Activated naive CD8-positive, alpha-beta T cell treated with anti-CD3 and anti-CD28 coated beads for 36 hours (primary cell): ENCODE measurements at places on chromosomes 1 and 21. TPM values are rescaled to one million over a fixed set of nuclear protein-coding genes. Genes with fewer than 3 reads are reported as not detected.

Gene EVI5
- 13.6 TPM for total RNA-seq

Gene DNALI1
- total RNA-seq = not detected

Gene LRRC3
- 1.9 TPM for total RNA-seq

Gene CELSR2
- total RNA-seq = 2.6 TPM

Gene CENPS
- 30.6 TPM for total RNA-seq

Gene LAD1
- not detected for total RNA-seq

DNA sequence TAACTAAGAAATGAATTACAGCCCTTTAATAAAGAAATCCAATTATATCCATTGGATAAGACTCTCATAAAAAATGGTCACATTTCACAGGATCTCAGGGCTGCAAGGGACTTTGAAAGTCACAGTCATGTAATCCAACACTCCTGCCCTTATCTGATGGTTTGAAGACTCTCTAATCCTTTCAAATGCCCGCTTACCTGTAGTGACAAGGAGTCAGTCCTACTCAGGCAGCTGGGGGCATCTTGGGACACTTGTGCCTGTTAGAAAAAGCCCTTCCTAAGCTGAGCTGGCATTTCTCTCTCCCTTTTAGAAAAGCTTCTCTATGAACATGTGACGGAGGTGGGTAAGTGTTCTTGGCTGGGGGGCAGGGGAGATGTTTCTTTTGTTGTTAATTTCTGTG is 11.0 kb upstream of the ZNF691 start:
- no peak for DNase-seq

DNA sequence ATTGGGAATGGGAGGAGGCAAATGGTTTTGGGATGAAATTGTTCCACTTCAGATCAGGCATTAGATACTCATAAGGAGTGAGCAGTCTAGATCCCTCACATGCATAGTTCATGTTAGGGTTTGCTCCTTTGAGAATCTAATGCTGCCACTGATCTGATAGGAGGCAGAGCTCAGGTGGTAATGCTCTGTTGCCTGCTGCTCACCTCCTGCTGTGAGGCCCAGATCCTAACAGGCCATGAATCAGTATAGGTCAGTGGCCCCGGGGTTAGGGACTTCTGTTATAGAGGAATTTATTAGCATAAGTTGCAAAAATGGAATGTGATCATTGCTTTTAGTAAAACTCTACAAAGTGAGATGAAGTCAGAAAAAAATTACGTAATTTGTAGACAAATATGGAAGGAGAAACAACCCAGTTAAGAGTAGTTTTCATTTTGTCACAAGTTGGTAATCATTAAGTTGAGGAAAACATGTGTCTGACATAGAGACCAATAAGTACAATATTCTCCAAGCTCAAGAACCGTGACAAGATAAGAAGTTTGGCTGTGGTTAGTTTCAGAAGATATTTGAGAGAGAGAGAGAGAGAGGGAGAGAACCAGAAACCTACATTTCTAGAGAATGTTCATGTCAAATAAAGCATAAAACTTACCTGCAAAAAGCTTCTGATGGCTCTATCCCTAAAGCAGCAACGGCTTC is 689.7 kb upstream of the PRMT6 start:
- DNase-seq = no peak

DNA sequence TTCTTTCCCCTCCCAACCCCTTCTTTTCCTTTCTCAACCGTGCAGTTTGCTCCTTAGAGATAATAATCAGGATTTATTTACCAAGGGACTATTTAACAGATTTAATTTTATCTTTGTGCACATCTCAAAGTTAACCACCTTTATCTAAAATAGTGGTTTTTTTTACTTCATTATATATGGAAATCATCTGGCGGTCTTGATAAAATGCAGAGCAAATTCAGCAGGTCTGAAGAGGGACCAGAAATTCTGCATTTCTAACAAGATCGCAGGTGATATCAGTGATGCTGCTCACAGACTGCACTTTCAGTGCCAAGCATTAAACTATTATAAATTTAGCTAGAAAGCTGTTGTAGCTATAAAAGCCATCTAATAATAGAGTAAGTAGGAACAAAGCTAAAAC is 83.4 kb upstream of the NEGR1 start:
- DNase-seq = no peak

- no peak for DNase-seq
Measured at GRCh38 chr1:152013664-152014237, 20.1 kb upstream of the S100A10 start.

DNA sequence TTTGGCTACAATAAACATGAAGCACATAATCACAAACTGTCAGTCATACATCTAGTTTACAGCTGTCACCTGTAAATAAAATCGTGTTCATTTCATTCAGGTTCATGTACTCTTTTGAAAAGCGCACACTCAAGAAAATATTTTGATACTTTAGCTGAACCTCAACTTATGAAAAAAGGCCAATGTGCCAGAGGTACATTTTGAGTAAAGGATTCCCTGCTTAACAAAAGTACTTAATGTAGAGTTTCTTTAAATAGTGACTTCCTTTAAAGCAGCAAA is 37.7 kb upstream of the SLC30A10 start:
- DNase-seq = no peak

GRCh38 chr1:29332204-29332603 is 95.9 kb downstream of the PTPRU start:
- no peak for DNase-seq

DNA sequence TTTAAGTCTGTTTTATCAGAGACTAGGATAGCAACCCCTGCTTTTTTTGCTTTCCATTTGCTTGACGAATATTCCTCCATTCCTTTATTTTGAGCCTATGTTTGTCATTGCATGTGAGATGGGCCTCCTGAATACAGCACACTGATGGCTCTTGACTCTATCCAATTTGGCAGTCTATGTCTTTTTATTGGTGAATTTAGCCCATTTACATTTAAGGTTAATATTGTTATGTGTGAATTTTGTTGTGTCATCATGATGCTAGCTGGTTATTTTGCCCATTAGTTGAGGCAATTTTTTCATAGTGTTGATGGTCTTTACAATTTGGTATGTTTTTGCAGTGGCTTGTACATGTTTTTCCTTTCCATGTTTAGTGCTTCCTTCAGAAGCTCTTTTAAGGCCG is 50.7 kb upstream of the PDE4B start:
- no peak for DNase-seq

DNA sequence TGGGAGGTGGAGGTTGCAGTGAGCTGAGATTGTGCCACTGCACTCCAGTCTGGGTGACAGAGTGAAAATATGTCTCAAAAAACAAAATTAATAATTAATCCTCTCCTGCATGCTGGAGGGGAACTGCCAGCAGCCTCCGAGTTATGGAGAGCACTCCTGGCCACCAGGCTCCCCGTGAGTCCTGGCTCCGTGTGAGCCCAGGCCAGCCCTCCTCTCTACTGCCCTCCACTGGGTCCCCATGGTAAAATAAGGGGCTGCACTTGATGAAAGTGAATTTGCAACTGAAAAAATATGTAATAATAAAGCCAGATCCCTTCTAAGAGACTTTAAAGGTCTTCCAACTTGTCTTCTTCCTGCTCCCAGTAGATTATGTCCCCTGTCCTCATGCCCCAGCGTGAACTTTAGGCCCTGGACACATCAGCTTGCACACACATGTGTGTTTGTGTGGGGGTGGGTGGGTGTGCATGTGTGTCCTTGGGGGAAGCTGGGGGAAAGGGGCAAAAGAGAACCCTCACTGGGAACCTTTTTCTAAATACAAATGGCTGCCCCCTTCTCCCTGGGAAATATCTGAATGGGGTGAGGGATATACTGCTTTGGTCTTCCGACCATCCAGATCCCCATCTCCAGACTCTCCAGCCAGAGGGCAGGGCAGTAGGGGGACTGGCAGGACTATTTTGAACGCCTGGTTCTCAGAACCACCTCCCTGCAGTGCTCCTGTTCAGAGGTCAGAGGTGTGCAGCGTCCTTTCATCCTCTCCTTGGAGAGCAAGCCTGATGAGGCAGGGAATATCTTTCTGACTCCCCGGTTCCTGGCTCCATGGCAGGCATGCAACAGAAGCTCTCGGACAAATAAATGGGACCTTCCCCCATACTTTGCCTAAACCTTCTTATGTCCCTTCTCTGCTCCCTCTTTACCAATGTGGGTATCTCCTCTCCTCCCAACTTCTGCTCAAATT is 26.2 kb downstream of the NEK2 start:
- peak; percentile 45 for DNase-seq

- DNase-seq = no peak
Measured at GRCh38 chr1:53219711-53220110, 723 bp downstream of the CZIB start.

DNA sequence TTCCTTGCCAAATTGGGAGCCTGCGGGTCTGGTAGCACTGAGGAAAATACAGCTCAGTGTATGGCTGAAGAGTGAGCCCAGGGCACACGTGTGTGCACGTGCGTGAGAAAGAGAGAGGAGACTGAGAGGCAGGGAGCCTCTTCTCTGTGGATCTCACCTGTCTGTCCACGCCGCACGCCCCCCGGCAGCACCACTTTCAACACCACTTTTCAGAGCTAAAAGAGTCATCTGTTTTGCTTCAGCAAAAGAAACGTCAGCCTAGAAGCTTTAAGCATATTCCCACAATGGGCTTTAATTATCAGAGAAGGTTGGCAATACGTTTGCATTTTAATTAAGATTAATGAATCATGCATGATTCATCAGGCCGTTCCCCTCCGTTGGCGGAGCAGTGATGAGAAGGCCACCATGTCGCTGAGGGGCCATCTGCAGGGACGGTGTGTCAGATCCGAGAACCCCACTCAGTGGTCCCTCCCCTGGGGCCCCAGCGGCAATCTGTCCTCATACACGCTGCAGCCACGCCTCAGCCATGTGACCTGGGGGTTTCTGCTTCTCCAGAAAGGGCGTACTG is 56.8 kb downstream of the SIK1 start:
- no peak for DNase-seq

GRCh38 chr1:6102532-6102845 is 56.8 kb downstream of the KCNAB2 start:
- no peak for DNase-seq

- no peak for DNase-seq
Measured at GRCh38 chr1:54267815-54268761, 68.1 kb downstream of the MRPL37 start.

DNA sequence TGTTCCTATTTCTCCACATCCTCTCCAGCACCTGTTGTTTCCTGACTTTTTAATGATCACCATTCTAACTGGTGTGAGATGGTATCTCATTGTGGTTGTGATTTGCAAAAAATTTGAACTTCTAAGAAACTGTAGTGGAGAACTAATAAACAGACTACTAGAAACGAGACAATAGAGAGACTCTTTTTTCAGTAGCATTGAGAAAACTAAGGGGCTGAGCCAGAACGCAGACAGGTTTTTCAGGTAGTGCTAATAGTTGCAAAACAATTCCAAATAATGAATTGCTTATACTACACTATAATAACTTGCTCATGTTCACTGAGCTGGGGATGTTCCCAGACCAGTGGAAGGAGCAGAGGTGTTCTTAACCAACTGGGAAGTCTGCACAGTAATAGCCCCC is 98.8 kb upstream of the DPH5 start:
- no peak for DNase-seq

- DNase-seq = no peak
Measured at GRCh38 chr1:53147174-53147573, 4.7 kb upstream of the SLC1A7 start.

DNA sequence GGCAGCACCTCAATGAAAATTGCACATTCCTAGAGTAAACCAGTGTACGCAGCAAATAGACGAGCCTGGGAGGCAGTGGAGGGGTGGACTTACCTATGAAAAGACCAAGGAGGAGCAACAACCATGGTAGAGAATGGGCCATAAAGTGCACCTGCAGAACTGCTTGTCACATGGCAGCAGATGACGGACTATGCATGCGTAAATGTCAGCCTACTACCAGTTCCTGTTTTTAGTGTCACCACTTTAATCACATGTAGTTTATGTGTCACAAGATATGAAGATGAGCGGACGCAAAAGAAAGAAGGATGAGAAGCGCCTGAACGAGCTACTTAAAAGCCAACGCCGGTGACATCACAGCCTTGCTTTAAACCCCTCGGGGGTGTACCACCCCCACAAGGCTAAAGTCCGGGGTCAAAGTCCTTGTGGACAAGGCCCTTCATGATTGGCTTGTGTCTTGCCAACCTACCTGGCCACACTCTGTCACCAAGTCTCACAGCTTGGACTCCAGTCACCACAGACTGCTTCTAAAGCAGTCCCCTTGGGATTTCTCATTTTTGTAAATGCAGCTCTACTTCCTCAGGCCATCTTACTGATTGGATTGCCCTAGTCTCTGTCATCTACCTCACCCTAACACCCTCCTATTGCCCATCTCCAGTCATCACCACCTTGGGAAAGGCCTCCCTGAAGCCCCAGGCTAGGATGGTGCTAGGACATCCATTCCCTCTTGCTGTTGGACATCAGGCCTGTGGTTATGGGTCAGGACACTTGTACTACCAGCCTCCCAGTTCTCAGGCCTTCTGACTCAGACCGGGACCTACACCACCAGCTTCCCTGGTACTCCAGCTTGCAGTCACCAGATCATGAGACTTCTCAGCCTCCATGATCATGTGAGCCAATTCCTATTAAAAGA is 6.0 kb upstream of the LY9 start:
- DNase-seq = no peak

- peak; percentile 77 for DNase-seq
Measured at GRCh38 chr1:247331525-247332214, at the start of gene ZNF496. Gene ZNF496 (minus strand): TSS chr1:247331867. CDS start chr1:247329578, 2,289 bp downstream.

- no peak for DNase-seq
Measured at GRCh38 chr1:207248544-207249198, 72.8 kb upstream of the CD55 start.

GRCh38 chr21:38712071-38712470 is 93.7 kb upstream of the ETS2 start:
- no peak for DNase-seq

GRCh38 chr1:35032384-35032739 is 617 bp upstream of the ZMYM6 start:
- no peak for DNase-seq

DNA sequence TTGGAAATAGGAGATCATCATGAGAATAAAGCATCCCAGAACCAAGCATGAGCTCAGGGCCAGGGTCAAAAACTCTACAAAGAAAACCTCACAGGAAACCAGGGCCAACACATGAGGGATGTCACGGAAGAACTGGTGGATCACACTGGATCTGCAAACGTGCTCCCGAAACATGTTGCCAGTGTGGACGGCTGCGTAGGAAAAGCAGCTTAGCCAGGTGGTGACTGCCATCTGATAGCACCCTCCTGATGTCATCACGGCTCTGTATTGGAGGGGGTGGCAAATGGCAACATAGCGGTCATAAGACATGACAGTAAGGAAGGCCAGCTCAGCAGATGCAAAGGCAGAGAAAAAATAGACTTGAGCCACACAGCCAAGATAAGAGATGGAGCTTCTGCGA is 20.9 kb downstream of the OR14I1 start:
- no peak for DNase-seq

- DNase-seq = no peak
Measured at GRCh38 chr1:212689758-212690529, 9.7 kb downstream of the BATF3 start.

GRCh38 chr1:31830511-31830910 is 14.7 kb upstream of the SPOCD1 start:
- no peak for DNase-seq

DNA sequence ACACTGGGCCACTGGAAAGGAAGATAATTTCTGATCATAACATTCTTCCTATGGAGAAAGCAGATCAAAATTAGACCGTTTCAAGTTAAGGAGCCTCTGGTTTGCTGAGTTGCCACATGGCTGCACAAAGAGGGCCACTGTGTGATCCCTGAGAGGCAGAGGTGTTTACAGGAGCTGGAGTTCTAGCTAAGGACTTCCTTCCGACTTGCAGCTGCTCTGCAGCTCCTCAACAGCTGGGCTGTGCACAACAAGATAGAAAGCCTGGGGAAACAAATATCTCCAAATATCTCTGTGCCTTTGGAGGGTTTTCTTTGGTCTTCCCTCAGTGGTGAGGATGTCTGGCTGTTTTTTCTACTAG is 26.8 kb downstream of the GADD45A start:
- DNase-seq = no peak
